ENCODE measurements at places on chromosomes 6 and 20.

- no peak for DNase-seq
These were observed at the start of gene SLC22A3 for GRCh38 chr6:160348223-160349019. Gene SLC22A3 (plus strand): TSS chr6:160348378. CDS start chr6:160348420, 42 bp downstream.

GRCh38 chr6:34908194-34908593 is 19.1 kb downstream of the ANKS1A start:
- no peak for DNase-seq

DNA sequence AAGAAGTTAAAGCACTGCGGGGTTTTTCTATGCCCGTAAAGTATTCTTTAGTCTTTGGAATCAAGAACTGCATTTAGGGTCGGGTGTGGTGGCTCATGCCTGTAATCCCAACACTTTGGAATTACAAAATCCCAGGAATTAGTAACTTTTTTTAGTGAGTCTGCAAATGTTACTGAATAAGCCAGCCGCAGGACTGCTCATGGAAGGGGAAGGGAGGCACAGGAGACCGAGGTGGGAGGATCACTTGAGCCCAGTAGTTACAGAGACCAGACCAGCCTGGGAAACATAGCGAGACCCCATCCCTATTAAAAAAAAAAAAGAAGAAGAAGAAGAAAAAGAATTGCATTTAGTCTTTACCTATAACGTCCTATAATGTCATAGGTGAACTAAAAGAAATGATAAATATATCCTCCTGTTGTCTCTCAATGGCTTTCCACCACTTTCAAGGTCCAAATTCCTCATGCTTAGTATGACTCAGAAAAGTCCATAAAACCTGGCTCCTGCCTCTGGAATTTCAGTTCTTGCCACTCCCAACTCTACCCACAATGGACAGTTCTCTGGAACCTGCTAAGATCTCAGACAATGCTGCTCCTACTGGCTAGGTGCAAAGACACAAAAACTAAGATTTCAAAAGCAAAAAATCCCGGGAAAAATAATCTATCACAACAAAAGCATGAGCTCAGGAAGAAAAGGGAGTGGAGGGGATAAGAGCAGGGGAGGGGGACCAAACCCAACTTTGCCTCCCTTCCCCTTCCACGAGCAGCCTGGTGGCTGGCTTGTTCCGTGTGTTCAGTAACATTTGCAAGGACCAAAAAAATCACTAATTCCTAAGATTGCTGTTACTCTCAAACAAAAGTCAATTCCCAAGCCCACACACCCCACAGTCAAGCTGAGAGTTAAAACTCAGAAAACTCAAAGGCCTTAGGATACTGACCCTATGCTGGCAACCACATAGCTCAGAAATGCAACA is 39.0 kb downstream of the B4GALT5 start:
- no peak for DNase-seq

DNA sequence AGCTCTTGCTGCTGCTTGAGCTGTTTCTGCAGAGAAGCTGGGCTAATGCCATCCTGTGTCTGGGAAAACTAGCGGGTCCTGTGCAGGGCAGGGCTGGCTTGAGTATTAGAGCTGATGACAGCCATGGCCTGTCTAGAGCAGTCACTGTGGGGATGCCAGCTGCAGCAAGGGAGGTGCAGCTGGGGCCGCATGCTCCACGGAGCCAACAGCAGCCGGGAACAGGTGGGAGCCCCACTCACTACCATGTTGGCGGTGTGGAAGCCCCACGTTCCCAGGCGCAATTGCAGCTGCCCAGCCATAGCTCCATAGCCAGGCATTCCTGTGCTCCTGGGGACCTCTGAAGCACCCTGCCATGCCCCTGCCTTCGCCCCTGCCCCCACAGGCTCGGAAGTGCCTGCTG is 212.9 kb downstream of the TFAP2C start:
- no peak for DNase-seq

DNA sequence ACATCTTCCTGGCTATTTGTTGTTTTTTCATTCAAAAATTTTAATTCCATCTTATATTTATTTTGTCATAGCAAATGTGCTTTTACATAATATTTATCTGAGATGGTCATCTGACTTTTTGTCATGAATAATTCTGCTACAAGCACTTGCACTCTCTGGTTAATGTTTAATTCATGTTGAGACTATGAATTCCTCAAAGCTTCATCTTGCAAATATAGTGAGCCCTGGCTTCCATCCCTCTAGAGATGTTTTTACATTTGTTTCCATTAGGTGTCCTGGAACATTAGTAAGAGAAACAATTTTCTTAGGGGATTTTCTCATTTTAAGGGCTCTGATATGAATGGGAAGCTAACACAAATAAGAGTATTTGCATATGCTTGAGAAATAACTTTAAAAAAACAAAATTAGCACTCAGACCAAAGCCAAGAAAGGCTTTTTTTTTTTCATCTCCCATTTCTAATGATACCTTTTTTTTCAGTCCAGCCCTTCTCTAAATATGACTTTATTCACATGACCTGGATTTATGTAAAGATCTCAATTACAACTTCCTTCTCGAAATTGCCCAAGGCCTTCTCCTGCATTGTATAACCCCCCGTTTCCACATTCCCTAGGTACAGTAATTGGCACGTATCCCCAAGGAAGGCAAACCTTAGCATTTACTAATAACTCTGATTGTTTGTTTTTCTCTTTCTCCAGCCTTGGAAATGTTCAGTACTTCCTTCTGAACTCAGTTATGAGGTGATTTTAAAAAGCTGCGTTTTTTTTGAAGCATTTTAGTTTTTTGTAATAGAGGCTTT is 797.0 kb upstream of the GJE1 start:
- DNase-seq: no peak

- DNase-seq: no peak
These were observed 9.4 kb downstream of the PACSIN1 start for GRCh38 chr6:34475238-34475682.

- no peak for DNase-seq
These were observed 67.6 kb downstream of the MRPL14 start for GRCh38 chr6:44059359-44060346.

DNA sequence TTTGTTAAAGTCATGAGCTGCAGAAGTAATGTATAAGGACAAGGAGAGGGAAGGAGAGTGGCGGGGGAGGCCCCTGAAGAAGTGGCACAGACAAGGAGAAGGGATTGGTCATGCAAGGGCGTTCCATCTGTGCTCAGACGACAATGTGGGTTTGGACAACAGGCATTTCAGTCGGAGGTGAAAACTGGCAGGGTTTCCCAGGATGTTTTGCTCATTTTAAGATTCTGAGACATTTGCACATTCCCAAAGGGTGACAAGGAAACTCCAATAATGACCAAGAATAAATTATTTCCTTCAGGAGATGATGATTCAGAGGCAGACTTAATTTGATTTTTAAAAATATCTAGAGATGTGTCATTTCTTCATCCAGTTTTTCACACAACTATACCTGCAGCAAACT is 181.8 kb downstream of the HIVEP2 start:
- no peak for DNase-seq

- DNase-seq: no peak
These were observed 32.7 kb upstream of the RIN2 start for GRCh38 chr20:19725373-19725772.

DNA sequence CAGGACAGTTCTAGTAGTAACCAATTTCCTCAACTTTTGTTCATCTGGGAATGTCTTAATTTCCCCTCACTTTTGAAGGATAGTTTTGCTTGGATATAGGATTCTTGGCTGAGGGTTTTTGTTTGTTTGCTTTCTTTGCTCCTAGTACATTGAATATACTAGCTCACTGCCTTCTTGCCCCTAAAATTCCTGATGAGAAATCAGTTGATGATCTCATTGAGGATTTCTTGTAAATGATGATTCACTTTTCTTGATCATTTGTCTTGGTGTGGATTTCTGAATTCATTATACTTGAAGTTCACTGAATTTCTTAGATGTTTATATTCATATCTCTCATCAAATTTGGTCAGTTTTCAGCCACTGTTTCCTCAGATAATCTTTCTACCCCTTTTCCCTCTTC is 49.1 kb upstream of the PRDM1 start:
- DNase-seq: no peak

DNA sequence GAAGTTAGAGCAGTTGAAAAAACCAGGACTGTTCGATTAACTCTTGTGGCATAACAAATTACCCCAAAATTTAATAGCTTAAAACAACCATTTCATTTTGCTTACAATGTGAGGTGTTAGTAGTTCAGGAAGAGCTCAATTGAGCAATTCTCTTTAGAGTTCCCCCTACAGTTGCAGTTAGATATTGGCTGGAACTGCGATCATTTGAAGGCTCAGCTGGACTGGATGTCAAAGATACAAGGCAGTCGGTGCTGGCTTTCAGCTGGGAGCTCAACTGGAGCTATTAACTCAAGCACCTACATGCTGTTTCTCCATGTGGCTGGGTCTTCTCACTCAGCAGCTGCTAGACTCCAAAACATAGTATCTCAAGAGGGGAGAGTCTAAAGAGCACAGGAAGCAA is 96.0 kb upstream of the LOC128125822 start:
- no peak for DNase-seq

GRCh38 chr6:107488174-107488874 is 1.6 kb upstream of the SOBP start:
- DNase-seq: no peak

- no peak for DNase-seq
These were observed 4.5 kb downstream of the DLL1 start for GRCh38 chr6:170286246-170286933.

- DNase-seq: no peak
These were observed 5.6 kb upstream of the METTL24 start for GRCh38 chr6:110363748-110364147.

- DNase-seq: no peak
These were observed 15.2 kb downstream of the COL19A1 start for GRCh38 chr6:69881322-69882151.

- no peak for DNase-seq
These were observed 158.9 kb downstream of the TBXT start for GRCh38 chr6:166008441-166009369.

GRCh38 chr20:33061658-33062028 is 7.9 kb downstream of the BPIFB3 start:
- no peak for DNase-seq

GRCh38 chr6:158653577-158654354 is 3.9 kb downstream of the SYTL3 start:
- peak; percentile 84 for DNase-seq

GRCh38 chr6:89122625-89123024 is 4.8 kb upstream of the SRSF12 start:
- DNase-seq: no peak

- DNase-seq: no peak
These were observed 90.9 kb downstream of the PRND start for GRCh38 chr20:4812641-4813075.

GRCh38 chr6:40473026-40473425 is 114.1 kb downstream of the LRFN2 start:
- no peak for DNase-seq

DNA sequence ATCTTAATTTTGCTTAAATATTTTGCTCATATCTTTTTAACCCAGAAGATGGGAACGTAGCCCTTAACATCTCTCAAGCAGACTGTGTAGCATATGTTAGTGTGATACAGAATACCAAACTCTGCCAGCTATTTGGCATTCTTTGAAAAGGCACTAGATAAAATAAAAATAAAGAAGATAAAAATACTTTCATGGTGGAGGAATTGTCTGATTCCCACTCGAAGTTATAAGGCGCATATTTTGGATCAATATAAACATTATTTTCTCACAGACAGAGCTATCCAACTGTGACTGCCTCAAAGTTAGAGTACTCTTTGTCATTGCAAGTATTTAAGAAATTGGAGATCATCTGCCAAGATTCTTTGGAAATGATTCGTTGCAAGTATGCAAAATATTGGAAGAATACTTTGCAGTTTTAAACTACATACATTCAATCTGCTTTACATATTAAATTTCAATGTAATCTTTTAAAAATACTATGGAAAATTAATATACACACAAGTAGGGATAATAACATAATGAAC is 10.8 kb upstream of the EEF1E1 start:
- DNase-seq: no peak

DNA sequence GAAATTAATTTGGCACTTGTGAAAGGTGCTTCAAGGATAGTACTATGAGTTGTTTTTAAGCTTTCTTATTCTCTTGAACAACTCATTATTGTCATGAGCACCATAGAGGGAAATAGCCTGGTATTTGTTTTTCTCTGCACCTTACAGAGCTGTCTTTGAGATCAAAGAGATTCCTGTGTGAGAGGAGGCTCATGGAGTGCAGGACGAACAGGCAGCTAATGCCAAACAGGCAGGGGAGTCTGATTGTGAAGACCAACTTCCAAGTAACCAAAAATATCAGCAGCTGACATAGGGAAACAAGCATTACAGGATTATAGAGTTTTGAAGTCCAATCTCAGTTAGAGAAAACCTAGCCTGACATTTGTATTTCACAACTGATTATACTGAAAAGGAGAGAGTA is 110.6 kb upstream of the TENT5A start:
- no peak for DNase-seq

DNA sequence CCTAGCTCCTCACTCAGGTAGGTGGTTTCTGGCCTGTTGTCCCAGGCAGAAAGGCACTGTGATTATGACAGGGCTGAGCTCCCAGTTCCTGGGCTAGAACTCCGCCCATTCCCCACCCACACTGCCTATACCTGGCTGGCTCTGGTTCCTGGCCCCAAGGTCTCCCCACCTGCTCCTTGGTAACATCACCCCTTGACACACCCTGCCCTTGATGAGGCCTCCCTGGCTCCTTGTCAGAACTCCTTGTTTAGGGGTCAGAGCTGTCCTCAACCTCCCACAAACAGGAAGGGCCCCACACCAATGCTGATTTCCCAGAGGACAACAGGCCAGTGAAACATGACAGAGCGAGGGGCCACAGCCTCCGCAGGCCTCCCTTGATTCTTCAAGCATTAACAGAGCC is 15.5 kb upstream of the MYMX start:
- DNase-seq: no peak

GRCh38 chr6:119025793-119026192 is 52.7 kb downstream of the FAM184A start:
- no peak for DNase-seq

- DNase-seq: no peak
These were observed 5.9 kb downstream of the ESF1 start for GRCh38 chr20:13778827-13779226.

- DNase-seq: no peak
These were observed 230.1 kb upstream of the MOCS1 start for GRCh38 chr6:40164345-40164755.

DNA sequence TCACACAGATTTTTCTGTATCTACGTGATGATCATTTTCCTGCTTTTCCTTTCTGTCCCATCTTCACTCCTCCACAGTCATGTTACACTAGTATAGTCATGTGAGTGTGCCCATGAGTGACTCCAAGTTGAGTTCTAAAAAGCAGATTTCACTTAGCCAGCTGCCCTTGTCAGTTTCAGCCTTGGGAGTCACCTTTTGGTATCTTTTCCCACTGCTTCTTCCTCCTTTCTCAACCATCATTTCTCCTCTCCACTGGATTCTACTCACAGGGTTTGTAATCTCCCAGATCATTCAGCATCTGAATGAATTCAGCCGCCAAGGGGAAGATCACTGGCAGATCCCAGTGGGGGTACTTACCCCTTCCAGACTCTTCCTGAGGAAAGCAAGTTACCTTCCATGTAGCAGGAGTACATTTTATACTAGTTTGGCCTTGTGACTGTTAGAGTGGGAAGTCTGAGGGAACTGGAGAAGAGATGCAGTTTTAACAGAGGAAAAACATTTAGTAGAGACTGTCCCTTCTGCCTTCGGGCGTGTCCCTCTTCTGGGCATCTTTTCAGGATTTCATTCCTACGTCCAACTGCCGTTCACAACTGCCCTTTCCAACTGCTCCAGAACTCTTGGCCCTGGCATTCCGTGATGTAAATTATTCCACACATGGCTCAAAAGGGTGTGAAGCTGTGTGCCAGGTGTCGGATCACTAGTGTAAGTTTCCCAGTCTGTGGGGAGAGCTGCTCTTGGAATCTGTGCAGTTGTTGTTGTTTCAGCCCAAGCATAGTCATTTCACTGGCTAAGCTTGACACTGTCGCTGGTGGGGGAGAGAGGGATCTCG is 38.9 kb downstream of the BICRAL start:
- DNase-seq: no peak

- no peak for DNase-seq
These were observed 696.7 kb downstream of the DHX35 start for GRCh38 chr20:39658662-39659409.

Measured in activated naive CD4-positive, alpha-beta T cell treated with anti-CD3 and anti-CD28 coated beads, Interleukin-2, amount 50 U/mL, for 16 hours (primary cell).